ENCODE measurements at places on chromosomes 1 and 21. TPM values are rescaled to one million over a fixed set of nuclear protein-coding genes. Genes with fewer than 3 reads are reported as not detected.

Gene IL10
- not detected for total RNA-seq

Gene BRWD1
- total RNA-seq, result 72.9 TPM

Gene TDRD5
- under 0.01 TPM for total RNA-seq

Gene REG4
- not detected for total RNA-seq

Gene CYP4A22
- not detected for total RNA-seq

Gene TAS1R1
- not detected for total RNA-seq

Gene RGS16
- total RNA-seq, result 0.22 TPM

Gene ALG14
- 2.9 TPM for total RNA-seq

Gene KRTAP12-2
- not detected for total RNA-seq

Gene ACP6
- 6.4 TPM for total RNA-seq

Gene ATP6V1G3
- not detected for total RNA-seq

Gene CD84
- total RNA-seq, result not detected

Gene HES2
- total RNA-seq, result under 0.01 TPM

Gene PRAMEF20
- not detected for total RNA-seq

Gene TNFAIP8L2
- not detected for total RNA-seq

Gene HFM1
- 0.87 TPM for total RNA-seq

Gene FCAMR
- not detected for total RNA-seq

Gene C1orf94
- total RNA-seq, result 0.12 TPM

Gene GORAB
- 19.7 TPM for total RNA-seq

Gene ESRRG
- total RNA-seq, result 0.12 TPM

Gene DHCR24
- 252 TPM for total RNA-seq

Gene PRDX1
- total RNA-seq, result 560 TPM

Gene FCER1G
- total RNA-seq, result not detected

Gene PDC
- total RNA-seq, result not detected

Gene TDRD10
- not detected for total RNA-seq

Gene FCRLA
- 3.5 TPM for total RNA-seq

Gene CFAP141
- total RNA-seq, result not detected

Gene SLC16A4
- total RNA-seq, result 16.6 TPM

Gene LCE1A
- not detected for total RNA-seq

Gene ATP13A2
- 17.6 TPM for total RNA-seq

Gene OR10J1
- 0.25 TPM for total RNA-seq

Gene TNFRSF18
- total RNA-seq, result 0.12 TPM

Gene KIF21B
- 0.37 TPM for total RNA-seq

Gene GUCA2B
- not detected for total RNA-seq

Gene TMEM9
- 156 TPM for total RNA-seq

Gene CFAP298
- 29.5 TPM for total RNA-seq

Gene ACTL8
- 0.12 TPM for total RNA-seq

Gene LMOD1
- 19.4 TPM for total RNA-seq

Gene F11R
- total RNA-seq, result 2.2 TPM

Gene LENEP
- not detected for total RNA-seq

Gene S100A9
- total RNA-seq, result not detected

Gene TTC34
- total RNA-seq, result 0.12 TPM

Gene TMEM269
- 0.12 TPM for total RNA-seq

Gene CITED4
- total RNA-seq, result 3.3 TPM

All from uterine smooth muscle cell (primary cell).